Pancreas (tissue), 10 donors: ENCODE measurements at places on chromosomes 6 and 20. TPM values are rescaled to one million over a fixed set of nuclear protein-coding genes. Genes with fewer than 3 reads are reported as not detected.

- no peak for DNase-seq
These were observed 145.4 kb downstream of the RPS12 start for GRCh38 chr6:132959639-132960326.

DNA sequence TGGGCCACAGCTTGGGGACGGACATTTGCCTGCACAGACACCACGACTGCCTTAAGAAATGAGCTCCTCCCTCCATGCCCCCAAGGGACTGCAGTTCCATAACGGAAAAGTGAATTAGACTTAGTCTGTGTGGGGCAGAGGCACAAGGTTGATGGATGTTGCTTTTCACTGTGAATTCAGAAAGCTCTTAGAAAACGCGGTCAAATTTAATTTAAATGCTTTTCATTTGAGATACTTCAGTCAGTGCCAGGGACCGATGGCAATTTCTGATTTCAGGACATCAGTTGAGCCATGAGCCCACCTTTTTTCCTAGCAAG lies 356.4 kb downstream of the KIF16B start:
- DNase-seq, result no peak

DNA sequence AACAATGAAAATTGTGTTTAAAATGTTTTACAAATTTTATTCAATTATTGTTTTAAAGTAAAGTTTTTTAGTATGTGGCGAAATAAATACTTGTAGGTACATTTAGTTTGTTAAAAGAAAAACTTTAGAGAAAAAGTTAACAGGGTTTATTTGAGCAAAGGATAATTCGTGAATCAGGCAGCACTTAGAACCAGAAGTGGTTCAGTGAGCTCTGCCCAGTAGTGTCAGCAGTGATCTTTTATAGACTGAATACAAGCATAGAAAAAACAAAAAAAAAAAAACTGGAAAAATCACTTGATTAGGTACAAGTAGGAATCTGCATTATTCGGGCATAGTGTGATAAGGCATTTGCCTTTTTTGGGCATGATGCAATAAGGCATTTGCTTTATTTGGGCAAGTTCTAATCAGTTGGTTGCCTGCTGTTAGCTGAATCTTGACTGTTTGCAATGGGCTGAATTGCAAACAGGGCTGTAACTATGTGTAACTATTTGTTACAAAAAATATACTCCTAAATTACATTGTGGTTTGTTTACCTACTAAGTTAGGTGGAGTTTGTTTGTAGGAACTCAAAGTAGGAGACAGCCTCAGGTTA lies 122.9 kb upstream of the MMS22L start:
- DNase-seq, result no peak

DNA sequence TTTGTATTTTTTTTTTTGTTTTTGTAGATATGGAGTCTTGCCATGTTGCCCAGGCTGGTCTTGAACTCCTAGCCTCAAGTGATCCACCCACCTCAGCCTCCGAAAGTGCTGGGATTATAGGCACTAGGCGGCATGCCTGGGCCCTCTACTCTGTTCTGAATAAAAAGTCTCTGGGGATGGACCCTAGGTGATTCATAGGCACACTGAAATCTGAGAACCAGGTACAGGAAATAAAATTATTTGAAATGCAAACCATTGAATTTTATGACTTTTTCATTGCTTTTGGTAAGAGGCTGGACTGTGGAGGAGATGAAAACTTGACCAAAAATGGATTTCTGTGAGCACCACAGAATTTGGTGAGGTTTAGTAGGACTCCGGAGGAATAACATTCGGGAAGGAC lies 117.5 kb downstream of the PRIM2 start:
- no peak for DNase-seq

GRCh38 chr6:63975699-63976098 lies 340.1 kb downstream of the PHF3 start:
- DNase-seq, result no peak

GRCh38 chr6:34333858-34334257 lies 58.6 kb downstream of the NUDT3 start:
- DNase-seq, result no peak

DNA sequence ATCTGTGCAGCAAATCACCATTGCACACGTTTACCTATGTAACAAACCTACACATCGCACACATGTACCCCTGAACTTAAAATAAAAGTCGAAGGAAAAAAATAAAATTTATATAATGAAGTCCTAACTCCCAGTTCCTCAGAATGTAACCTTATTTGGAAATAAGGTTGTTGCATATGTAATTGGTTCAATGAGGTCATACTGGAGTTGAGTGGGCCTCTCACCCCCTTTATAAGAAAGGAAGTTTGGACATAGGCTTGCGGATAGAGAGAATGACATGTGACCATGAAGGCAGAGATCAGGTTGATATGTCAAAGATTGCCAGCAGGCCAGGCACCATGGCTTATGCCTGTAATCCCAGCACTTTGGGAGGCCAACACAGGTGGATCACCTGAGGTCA lies 16.1 kb upstream of the ZBTB22 start:
- DNase-seq, result no peak

GRCh38 chr6:82348130-82348529 lies 15.5 kb upstream of the TPBG start:
- no peak for DNase-seq

DNA sequence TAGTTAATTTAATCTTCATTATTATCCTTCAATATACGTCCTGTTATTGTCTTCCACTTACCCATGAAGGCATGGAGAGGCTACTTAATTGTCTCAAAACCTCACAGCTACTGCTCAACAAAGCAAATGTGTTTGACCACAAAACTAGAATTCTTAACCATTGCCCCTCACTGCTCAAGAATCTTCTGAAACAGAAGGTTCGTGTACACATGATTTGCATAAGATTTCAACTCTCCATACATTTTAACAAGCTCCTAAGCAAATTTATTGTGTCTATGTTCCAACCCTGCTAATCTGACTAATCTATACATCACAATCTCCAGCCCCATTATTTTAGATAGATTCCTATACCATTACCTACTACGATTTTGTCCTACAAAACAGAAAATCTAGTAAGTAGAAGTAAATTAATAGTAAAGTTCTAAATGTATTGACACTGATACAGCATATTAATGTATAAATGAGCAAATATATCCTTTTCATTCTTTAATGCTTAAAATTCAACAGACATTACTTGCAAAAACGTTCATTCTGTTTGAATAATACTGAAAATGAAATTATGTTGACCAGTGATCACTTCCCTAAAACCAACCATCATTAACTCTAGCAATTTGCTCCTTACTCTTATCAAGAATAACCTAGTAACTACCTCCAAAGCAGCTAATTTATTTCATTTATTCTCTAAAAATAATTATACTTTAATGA lies 89.7 kb upstream of the RNF217 start:
- no peak for DNase-seq

DNA sequence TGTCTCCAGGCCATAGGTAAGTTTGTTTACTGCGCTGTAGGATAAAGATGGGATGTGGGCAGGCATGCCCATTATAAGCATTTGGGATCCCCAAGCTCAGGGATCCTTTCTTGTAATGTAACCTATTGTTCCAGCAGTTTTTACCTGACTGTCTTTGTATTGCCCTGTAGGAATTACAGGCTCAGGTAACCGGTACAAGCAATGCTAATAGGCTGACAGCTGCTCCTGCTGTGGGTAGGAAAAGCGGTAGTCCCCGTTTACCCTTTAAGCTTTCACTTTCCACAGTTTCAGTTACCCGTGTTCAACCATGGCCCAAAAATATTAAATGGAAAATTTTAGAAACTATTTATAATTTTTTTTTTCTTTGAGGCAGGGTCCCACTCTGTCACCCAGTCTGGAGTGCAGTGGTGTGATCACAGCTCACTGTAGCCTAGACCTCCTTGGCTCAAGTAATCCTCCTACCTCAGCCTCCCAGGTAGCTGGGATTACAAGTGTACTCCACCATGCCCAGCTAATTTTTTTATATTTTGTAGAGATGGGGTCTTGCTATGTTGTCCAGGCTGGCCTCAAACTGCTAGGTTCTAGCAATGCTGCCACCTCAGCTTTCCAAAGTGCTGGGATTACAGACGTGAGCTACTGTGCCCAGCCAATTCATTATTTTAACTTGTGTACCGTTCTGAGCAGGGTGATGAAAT lies 108.6 kb downstream of the CDYL start:
- no peak for DNase-seq

DNA sequence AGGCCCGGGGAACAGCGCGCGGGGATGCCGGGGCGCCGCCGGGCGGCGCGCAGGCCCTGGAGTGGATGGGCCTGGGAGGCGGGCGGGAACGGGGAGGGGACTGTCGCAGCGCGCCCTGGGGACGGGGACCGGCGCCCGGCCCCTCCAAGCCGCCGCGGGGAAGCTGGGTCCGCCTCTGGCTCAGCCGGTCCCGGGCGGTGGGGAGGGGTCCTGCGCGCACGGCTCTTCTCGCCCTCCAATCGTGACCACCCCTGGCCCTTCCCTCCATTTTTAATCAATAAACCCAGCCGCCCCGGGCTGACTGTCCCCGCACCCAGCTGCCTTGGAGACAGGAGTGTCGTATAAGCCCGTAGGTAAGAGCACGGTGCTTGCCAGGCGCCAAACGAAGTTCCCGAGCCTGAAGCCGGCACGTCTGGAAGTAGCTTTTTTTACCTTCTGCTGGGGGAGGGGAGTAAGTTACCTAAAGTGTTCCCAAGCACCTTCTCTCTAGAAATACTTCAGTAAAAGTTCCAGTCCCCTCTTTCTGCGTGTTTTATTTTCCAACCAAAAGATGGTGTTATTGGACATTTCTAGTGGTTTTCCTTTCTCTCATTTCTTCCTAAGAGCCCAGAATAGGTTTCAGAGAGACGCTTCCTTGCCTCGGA lies 780 bp upstream of the TAF4 start:
- peak; percentile 56 for DNase-seq

GRCh38 chr6:37205997-37206340 lies 36.0 kb downstream of the PIM1 start:
- no peak for DNase-seq

DNA sequence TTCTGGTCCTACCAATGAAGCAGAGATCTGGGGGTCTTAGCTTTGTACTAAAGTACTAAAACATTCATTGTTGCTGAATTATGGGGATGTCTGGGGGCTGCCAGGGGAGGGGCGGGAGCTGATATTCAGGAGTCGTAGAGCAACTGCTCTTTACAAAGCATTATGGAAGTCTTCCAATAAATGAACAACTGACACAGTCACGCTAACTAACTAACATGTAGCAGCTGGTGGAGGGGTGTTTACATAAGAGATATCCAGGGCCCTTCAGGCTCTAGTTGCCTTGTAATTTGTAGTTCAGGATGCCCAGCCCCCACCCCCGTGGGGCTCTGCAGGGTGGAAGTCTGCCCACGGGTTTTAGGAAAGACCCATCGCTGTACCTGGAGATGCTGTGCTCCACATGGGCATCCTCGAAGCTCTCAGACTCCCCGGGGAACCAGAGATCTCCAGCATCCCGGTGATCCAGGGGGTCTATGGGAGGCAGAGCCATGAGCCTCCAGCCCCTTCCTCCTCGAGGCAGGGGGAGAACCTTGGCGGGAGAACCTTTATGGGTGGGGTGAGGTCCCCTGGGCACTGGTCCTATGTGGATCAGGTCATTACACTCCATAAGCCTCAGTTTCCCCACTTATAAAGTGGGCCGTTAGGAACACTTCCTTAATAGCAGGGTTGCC lies 3.4 kb downstream of the TREM2 start:
- DNase-seq, result no peak

DNA sequence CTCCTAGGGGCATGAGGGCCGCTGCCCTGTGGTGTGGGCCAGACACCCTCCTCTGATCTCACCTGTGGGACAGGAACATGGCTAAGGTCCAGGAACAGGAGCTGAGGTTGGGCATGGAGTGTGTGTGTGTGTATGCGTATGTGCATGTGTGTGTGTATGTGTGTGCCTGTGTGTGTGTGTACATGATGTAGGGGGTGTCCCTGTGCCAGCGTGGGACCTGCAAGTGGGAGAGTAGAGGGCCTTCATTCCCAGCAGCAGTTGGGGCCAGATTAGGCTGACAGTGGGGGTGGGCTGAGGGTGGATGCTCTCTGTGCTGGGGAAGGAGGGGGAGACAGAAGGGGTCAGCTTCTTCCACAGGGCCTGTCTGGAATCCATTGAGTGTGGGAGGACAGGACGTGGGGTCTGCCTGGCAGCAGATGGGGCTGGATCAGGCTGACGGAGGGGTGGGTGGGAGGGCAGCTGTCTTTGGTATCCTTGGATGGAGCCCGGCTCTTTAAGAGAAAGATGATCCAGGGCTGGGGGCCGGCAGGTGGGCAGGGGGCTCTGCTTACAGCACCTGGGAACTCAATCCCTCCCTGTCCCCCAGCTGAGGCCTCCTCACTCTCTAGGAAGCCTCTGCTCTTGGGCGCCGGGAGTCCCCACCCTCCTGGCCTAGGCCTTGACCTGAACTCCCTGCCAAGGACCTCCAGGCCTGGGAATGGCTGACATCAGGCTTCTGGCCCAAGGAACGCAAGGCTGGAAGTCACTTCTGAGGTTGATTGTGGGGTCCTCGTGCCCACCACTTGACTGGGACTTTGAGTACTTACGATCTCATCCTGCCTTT lies 44.0 kb downstream of the SPDEF start:
- no peak for DNase-seq

Gene STMND1
- total RNA-seq, result 1.3 TPM

Gene EIF6
- total RNA-seq, result 32.2 TPM

Gene ARG1
- total RNA-seq, result 0.69 TPM

Gene GJE1
- not detected for total RNA-seq
